ENCODE measurements at places on chromosomes 3 and 15.

- DNase-seq = no peak
These were observed 9.5 kb downstream of the ADAMTS17 start for GRCh38 chr15:100332231-100332630.

- DNase-seq = peak; percentile 38
These were observed 74.4 kb downstream of the MGLL start for GRCh38 chr3:127747751-127748521.

DNA sequence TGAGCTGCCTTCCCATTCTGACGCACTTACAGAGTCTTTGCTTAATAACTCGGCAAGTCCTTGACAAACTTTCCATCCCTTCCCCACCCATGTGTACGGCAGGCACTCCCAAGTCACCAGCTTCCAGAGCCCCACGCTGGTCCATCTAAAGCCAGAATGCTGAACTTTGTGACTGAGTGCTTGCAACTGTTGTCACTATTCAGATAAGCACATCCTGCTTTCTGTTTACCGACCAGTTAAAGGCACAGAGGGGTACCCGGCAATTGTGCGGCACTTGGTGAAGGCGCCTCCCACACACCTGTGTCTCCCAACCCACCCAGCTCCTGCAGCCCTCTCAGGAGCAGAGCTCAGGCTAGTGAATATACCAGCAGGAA lies 430.6 kb downstream of the FOXP1 start:
- no peak for DNase-seq

GRCh38 chr3:33826688-33827087 lies 28.3 kb downstream of the PDCD6IP start:
- DNase-seq = no peak

GRCh38 chr15:74836846-74837245 lies 6.1 kb downstream of the ULK3 start:
- DNase-seq = no peak

GRCh38 chr15:100714034-100714748 lies 111.8 kb downstream of the ASB7 start:
- DNase-seq = no peak

GRCh38 chr15:95923792-95924191 lies 406.7 kb upstream of the NR2F2 start:
- no peak for DNase-seq

- DNase-seq = no peak
These were observed 171.1 kb upstream of the ICE2 start for GRCh38 chr15:60649845-60650548.

Measured in ovary (tissue), 10 donors.